ENCODE measurements at places on chromosomes 7 and 10. TPM values are rescaled to one million over a fixed set of nuclear protein-coding genes. Genes with fewer than 3 reads are reported as not detected.

C10orf67 gene
- polyA plus RNA-seq: 0.08 TPM

IRF5 gene
- polyA plus RNA-seq: 14.5 TPM

DPP6 gene
- 0.60 TPM for polyA plus RNA-seq

ASB10 gene
- not detected for polyA plus RNA-seq

MPP7 gene
- polyA plus RNA-seq: 11.1 TPM

INMT gene
- 4.5 TPM for polyA plus RNA-seq

CREB5 gene
- polyA plus RNA-seq: 1.2 TPM

BLNK gene
- 46.8 TPM for polyA plus RNA-seq

CPA5 gene
- polyA plus RNA-seq: 0.01 TPM

ECHDC3 gene
- 23.7 TPM for polyA plus RNA-seq

SLC39A12 gene
- polyA plus RNA-seq: not detected

C10orf105 gene
- polyA plus RNA-seq: 0.02 TPM

All from esophagus (tissue), 2 donors.